ENCODE measurements at places on chromosomes 11 and 22.

GRCh38 chr22:25482091-25482760 lies 82.2 kb upstream of the GRK3 start:
- DNase-seq = no peak

GRCh38 chr11:36097219-36097650 lies 153.4 kb downstream of the LDLRAD3 start:
- DNase-seq = no peak

DNA sequence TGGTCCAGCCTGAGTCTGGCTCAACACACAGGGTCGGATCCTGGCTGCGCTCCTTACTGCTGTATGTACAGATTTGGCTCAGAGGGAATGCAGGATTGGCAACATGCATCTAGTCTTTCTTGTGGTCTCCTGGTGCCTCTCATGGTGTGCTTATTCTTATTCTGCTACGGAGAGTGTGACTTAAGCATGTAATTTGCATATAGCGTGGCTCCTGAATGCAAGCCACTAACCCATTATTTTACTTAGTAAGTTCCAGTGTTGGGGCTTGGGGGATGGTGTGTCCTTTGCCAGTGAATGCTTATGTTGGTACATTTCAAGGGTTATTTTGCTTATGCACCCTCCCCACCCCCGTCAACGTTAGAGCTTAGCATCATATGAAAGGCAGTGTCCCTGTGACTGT lies 51.2 kb downstream of the PTPRJ start:
- no peak for DNase-seq

DNA sequence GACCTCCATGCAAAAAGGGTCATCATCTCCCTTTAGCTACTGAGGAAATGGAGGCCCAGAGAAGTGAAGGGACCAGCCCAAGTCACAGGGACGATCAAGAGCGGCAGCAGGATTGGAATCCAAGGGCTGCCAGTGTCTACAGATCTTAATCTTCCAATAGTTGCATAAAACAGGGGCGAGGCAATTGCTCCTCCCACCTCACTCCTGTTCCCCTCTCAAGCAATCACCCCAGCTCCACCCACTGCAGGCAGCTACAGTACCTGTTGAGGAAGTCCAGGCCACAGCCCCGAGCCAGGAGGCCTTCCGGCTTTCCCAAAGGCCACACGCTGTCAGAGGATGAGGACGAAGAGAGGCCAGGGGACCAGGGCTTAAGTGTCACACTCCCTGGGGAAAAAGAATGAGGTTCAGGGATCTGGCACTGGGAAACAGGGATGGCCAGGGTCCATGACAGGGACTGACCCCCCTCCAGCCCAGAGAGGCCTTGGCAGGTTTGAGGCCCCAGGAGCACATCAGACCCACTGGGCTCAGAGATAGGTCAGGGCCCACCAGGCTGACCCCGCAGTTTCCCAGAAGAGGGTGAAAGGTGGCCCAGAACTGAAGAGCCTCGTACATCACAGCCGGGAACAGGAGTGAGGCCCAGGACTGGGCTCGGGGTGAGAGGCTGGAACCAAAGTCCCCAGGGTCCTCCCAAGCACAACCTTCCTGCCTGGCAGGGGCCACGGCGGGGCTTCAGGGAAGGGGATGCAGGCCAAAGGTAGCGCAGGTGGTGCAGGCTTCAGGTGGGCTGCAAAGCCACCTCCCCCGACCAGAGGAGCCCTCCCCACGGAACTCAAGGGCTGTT lies 16.4 kb upstream of the MFNG start:
- DNase-seq = no peak

DNA sequence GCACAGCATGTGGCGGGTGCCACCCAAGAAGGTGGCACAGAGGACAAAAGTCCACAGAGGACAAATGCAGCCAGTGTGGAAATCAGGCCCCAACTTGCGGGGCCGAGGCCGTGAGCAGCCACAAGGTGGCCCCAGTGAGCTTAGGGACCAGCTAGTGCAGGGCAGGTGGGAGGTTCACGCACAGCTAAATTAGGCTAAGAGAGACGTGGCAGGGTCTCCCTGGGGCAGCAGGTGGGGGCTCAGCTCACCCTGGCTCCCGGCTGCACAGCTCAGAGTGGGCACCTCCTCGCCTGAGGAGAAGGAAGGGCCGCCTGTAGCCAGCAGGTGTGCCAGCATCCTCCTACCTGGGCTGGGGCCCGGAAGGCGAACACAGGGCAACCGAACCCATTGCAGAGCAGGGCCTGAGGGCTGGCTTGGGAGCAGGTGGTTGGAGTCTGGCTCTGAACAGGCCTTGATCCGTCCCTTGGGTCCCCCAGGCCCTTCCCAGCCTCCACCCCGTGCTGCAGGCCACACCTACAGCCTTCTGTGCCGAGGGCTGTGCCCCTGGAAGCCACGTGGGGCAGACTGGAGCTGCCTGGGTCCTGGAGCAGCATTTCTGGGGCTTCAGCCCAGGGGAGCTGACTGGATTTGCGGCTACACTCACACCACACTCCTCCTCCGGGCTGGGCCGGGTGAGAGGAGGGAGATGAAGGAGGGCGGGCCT lies 26.1 kb upstream of the CELSR1 start:
- DNase-seq = peak; percentile 89

DNA sequence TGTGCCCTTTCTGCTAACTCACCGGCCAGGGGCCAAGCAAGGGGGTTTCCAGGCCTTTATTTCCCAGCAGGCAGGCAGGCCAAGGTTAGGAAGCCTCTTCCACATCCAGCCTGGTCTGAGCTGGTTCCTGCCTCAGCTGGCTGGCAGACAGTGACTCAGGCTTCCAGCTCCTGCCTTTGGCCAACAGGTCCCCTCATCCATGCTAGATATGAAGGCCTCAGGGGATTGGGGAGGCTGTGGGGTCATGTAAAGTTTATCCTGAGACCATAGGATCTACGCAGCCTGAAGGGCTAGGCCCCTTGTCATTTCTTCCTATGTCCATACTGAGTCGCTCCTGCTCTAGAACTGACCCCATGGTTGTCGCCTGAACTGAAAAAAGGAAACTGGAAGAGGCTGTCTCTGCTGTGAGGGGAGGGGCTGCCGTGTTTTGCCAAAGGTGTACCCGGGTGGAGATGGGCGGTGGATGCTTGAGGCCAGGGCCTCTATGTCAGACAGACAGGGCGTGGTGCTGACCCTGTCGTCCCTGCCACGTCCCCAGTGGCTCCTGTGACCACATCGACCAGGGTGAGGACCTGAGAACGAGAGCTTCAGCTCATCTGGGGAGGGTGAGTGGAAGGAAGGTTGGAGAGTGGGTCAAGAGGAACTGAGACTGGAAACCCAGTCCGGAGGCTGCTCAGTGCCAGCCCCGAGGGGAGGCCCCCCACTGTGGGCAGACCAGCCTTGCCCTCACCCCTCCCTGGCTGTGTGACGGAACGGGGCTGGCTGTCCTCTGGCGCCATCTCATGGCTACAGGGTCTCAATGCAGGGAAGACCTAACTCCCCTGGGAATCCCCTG lies 17.0 kb downstream of the P2RY6 start:
- DNase-seq = peak; percentile 81

- DNase-seq = no peak
Observed at GRCh38 chr11:66006134-66006890, 4.0 kb downstream of the BANF1 start.

- DNase-seq = no peak
Observed at GRCh38 chr11:33651990-33652389, 48.6 kb downstream of the C11orf91 start.

DNA sequence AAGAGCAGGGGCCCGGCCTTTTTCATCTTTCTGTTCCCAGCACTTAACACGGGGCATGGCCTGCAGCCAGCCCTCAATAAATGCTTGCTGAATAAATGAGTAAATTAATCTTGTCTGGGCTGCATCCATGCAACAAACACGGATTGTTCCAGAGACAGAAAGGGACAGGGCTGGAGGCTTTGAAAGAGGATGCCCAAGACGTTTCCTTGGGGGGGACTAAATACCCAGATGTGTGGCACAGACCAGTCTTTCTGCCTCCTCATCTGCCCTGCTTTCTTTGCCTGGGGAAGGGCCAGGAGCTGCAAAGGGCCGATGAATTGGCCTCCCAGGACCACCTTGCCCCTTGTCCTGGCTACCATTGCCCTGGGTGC lies 40.4 kb downstream of the SHISAL1 start:
- no peak for DNase-seq

DNA sequence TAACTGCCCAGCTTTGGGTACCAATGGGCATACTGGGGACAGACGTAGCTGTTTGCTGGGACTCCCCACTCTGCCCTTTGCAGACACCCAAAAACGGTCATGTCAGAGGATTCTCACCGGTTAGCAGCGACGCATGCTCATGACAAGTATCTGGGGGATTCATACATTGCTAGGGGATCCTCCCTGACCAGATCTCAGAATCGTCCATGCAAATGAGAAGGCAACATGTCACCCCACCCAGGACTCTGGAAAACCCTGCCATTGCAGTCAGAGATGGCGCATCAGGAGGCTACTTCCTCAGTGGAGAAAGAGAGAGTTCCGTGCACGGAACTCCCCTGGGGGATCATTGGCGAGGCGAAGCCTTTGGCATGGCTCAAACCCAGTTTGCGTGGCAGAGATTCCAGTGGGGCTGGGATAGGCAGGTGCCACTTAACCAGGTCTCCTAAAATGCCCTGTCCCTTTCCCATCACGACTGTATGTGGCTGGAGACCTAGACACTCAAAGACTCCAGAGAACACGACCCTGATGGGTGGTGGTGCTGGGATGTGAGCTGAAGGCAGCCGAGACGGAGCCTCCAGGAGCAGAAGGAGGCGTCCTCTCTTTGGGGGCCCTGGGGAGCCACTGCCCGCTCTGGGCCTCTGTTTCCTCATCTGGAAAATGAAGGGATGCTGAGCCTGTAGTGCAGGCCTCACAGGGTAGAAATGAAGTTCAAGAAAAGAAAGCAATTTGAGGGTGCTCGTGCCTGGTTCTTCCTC lies 4.9 kb downstream of the RGL4 start:
- DNase-seq = no peak

DNA sequence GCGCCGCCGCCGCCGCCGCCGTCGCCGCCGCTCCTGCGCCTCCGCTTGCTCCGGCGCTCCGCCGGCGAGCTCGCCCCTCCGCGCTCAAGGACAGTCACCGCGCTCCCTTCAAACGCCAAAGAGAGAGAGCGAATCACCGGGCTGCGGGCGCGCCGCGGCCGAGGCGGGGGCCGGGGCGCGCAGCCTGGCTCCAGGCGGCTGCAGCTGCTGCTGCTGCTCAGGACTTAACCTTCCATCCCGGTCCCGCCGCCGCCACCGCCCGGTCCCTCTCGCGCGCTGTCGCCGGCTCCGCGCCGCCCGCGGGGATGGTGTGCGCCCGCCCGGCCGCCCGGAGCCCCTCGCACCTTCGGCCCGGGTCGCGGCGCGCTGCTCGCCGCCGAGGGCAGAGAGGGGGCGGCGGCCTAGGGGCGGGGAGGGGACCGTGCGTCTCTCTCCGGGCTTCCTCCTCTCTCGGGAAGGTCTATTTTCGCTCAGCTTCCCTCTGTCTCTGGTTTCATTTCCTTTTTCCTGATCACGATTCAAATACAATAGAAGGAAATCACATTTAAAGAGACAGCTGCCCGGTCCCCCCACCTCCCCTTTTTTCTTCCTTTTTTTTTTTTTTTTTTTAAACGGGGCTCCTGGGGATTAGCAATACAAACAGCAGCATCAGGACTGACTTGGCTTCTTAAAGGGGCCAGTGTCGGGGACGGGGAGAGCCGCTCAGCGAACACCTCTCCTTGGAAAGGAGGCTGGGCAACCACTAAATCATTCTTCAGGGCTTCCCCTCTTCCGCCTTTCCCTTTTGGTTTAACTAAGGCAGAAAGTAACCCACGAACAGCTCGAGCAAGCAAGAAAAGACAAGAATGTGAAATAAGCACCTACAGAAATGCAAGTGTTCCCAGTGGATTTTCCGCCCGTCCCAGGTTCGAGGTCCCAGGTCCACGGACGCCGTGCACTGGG lies 22.1 kb downstream of the LMO2 start:
- peak; percentile 48 for DNase-seq

DNA sequence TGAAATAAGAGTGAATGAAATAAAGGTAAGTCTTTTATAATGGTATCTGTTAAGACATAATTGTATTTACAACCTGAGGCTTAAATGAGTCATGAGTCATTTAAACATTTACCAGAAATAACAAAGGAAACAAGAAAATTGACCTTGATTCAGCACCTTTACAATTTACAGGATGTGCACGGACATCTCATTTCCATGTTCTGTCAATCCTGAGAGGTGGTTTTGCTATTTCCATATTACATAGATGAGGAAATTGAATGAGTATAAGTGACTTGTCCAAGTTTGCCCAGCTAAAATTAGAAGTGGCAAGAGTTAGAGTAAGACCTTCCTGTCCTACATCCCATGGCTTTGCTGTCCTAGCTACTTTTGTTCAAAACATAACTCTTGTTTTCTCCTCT lies 89.1 kb downstream of the TRIM44 start:
- no peak for DNase-seq

DNA sequence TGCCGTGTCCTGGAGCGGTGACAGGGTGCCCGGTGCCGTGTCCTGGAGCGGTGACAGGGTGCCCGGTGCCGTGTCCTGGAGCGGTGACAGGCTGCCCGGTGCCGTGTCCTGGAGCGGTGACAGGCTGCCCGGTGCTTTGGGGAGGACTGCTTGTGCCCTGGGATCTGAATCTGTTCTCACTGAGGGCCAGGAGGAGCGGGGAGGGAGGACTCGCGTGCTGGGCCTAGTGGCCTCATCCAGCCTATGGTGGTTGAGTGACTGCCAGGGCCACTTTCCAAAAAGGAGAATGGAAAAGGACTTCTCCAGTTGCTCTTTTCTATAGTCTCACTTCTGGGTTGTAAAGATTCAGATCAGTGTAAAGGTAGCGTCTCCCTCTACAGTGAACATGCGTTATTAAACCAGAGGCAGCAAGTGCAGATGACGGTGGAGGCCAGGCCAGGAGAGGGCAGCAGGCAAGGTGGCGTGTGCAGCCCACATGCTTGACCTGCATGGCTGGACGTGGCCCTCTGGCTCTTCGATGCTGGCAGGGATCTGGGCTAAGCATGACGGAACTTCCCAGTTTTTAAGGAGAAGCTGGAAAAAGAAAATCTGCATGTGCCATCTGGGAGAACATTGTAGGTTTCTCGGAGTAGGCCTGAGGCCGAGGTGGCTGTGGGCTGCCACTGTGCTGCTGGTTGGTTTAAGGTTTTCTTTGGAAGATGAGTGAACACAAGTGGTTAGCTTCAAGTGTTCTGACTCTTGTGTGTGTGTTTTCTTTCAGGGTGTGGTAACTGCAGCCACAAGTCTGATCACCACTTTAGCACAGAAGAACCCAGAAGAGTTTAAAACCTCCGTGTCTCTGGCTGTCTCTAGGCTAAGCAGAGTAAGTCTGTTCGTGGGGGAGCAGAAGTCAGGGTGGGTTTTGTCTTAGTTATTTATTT lies 55.0 kb downstream of the AP2A2 start:
- DNase-seq = no peak

- no peak for DNase-seq
Observed at GRCh38 chr11:76656050-76656531, 14.5 kb downstream of the LRRC32 start.
